ENCODE measurements at places on chromosomes 12 and 14.

DNA sequence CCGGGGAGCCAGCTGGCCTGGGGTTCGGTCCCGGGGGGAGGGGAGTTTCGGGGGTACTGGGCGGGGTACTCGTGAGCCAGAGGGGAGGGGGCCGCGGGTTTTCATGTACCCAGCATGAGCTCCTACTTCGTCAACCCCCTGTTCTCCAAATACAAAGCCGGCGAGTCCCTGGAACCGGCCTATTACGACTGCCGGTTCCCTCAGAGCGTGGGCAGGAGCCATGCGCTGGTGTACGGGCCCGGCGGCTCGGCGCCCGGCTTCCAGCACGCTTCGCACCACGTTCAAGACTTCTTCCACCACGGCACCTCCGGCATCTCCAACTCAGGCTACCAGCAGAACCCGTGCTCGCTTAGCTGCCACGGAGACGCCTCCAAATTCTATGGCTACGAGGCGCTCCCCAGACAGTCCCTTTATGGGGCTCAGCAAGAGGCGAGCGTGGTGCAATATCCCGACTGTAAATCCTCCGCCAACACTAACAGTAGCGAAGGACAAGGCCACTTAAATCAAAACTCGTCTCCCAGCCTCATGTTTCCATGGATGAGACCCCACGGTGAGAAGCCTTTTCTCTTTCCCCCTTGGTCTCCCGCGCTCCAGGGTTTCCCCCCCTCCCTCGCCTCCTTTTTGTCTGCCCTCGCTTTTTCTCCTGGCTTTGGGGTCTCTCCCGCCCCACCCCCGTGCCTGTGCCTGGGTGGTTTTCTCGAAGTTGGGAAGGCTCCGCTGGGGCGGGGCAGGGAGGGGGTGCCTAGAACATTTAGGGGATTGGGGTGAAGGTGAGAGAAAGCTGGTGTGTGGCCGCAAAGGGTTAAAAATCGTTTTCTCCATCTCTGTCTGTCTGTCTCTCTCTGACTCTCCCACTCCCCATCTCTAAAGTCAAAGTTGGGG lies 627 bp downstream of the HOXC8 start:
- ATAC-seq, result peak; percentile 26

GRCh38 chr14:99752486-99753121 lies 40.6 kb upstream of the EML1 start:
- ATAC-seq, result no peak

DNA sequence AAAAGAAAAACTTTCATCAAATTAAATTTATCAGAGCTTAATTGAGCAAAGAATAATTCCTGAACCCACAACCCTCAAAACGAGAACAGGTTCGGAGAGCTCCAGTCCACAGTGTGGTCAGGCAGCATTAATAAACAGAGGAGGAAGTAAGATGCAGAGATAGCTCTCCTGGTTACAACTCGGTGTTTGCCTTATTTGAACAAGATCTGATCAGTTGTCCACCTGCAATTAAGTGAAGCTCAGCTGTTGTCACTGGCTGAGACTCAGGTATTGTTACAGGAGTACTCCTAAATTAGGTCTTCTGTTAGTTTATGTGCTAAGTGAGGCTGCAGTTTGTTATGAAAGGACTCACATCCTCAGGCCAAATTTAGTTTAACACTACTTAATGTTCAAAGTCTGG lies 451.4 kb upstream of the PDE3A start:
- no peak for ATAC-seq

DNA sequence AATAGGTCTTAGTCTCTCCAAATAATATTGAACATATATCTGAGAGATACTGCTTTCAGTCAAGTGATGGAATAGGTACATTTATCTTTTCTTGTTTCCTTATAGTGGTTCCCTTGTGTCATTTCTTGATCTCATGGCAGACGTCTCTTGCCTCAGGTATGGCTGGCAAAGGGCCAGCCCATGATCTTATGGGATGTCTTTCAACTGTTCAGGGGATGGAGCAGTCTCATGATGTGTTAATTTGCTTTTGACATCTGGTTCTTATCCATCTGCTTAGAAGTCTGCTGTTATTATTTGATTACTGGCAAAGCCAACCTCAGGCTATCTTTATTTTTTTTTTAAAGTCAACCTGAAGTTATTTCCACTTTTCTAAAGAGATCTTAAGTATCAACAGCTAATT lies 262.9 kb downstream of the TMEM117 start:
- no peak for ATAC-seq

GRCh38 chr12:98022961-98023360 lies 492.4 kb upstream of the TMPO start:
- no peak for ATAC-seq

- ATAC-seq, result no peak
These were observed 38.7 kb upstream of the PTCSC3 start for GRCh38 chr14:36215217-36215598.

DNA sequence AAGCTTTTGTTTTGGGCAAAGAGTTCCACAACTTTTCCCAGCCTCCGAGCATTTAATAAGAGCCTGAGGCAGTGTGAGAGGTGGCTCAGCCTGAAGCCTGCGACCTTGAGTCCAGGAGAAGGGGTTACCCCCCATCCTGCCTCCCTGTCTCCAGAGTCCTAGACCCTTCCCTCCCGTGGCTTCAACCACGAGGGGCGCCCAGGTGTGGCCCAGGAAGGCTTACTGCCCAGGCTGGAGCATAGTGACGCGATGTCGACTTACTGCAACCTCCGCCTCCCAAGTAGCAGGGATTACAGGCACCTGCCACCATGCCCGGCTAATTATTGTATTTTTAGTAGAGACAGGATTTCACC lies 641 bp downstream of the LRRC43 start:
- no peak for ATAC-seq

DNA sequence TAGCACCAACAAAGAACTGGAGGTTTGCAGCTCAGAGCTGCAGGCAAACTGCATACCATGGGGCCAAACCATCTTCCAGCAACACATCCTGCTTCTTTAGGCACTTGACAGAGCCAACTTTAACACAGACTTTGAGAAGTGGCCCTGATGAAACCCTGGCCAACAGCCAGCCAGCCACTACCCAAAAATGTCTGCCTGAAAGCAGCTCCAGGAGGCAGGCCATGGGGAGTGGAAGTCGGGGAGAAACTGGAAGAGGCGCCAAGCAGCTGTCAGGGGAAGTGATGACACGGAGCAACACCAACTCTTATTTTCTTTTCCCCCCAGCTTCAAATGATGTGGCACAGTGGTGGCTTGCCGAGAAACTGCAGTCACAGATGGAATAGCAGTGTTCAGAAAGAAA lies 110.9 kb upstream of the PLXNC1 start:
- no peak for ATAC-seq

- no peak for ATAC-seq
These were observed 21.7 kb downstream of the TRAF3 start for GRCh38 chr14:102798926-102799325.

DNA sequence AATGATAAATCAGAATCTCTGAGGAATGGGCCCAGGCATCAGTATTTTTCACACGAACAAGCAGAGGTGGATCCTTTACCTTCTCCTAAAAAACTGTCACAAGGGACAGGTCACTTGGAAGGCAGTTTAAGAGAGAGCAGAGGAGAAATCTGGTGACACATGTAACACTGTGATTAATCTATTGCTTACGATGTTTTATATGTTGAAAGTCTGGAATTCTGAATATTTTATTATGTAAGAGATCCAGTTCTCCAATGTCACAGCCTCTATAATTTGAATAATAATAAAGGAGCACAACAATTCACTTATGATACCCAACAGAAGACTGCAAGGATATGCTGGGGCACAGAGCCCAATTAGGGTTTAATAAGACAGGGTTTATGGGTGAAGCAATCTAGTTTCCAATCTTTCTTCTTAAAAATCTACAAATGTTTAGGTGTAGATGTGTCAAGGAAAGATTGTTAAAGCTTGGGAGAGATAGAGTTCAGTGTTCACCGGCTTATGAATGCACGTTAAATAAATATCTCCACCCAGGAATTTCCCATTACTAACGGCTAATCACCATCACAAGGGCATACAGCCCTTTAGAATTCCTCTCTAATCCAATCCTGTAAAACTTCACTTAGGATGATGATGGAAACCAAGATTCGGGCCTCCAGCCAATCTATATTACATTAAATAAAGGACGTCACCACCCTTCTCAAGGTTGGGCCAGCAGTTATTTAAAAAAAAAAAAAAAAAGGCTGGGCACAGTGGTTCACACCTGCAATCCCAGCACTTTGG lies 23.4 kb downstream of the DUSP16 start:
- ATAC-seq, result no peak

GRCh38 chr12:127401536-127401935 lies 865.4 kb upstream of the TMEM132C start:
- no peak for ATAC-seq

DNA sequence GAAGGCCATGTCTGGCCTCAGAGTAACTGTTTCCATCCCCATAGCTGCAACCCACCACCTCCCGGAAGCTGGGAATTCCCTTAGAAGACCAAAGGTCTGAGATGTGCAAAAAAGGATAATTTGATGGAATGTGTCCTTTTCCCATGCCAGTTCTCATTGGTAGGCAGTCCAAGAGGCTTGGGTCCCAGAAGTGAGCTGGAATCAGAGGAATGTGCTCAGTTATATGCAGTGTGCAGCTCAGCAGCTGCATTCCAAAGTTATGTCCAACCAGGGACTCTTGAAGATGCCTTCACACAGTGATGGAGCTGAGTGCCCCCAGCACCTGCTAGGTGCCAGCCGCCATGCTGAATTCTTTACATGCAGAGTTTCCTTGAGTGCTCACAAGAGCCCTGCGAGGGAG lies 583.9 kb upstream of the TBX3 start:
- ATAC-seq, result no peak

DNA sequence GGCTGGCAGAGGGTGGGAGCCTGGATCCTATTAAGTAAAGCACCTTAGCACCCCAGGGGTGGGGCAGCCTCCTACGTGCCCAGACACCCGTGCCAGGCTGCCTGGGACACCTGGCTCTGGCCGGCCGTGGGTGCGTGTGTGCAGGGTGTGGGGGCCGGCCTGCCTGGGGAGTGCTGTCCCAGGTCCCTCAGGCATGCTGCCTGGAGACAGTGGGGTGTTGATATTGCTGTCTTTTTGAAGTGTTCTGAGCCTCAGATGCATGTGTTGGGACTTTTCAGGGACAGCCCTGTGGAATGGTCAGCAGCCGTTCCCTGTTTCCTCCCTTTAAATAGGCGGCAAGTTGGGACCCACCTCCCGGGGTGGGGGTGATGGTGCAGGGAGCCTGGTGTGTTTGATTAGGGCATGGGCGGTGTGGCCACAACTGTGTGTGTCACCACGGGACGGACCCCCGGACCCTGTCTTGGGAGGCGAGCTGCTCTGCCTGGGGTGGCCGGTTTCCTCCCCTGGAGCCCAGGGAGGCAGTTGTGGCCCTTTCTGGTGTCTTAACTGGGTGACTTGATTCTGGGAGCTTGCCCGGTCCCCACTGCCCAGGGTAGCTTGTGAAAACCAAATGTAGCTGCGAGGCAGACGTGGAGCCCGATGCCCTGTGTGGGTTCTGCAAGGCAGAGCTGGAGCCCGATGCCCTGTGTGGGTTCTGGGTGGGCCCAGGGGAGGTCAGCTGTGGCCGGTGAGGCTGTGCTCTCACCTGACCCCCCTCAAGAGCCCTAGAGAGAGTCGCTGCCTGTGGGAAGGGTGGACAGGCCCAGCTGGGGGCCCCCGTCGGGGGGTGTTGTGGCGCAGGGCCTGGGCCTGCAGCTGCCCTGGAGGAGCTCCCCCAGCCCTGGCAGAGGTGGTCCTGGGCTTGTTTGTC lies 8.2 kb downstream of the ULK1 start:
- no peak for ATAC-seq

GRCh38 chr12:57632073-57632957 lies 686 bp downstream of the B4GALNT1 start:
- peak; percentile 35 for ATAC-seq

All from gastroesophageal sphincter (tissue), 4 donors.